Activated naive CD4-positive, alpha-beta T cell treated with anti-CD3 and anti-CD28 coated beads, Interleukin-2, amount 10 ng/mL, durations not matched to agents 7 days and 5 days (primary cell): ENCODE measurements at places on chromosomes 5 and 9.

DNA sequence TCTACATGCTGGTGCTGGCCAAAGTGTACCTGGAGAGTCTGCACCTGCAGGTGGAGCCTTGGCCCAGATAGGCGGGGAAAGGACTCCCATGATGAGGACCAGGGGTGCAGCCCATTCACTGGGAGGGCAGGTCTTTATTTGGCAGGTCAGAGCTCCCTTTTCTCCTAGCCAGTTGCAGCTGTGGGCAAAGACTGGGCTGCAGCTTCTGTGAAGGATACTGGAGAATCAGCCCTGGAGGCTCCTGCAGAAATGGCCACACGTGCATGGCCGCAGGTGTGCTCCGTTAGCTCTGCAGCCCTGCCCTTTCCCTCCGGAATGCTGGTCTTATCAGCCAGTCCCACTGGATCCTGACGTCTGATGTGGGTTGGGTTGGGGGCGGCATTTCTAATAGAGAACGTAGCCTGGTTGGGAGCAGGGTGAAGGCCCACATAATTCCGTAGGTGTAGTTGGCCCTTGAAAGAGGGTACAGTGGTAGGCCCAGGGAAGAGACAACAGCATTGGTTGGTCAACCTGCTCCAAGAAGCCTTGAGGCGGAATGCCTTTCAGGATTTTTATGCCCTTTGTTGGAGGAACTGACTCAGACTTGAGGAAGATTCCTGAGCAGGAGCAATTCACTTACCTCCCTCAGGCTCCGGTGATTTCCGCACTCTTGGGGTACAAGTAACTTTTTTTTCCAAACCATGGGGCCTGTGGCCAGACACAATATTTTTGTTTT, 22.0 kb upstream of the TIFAB start:
- peak; percentile 4 for DNase-seq

DNA sequence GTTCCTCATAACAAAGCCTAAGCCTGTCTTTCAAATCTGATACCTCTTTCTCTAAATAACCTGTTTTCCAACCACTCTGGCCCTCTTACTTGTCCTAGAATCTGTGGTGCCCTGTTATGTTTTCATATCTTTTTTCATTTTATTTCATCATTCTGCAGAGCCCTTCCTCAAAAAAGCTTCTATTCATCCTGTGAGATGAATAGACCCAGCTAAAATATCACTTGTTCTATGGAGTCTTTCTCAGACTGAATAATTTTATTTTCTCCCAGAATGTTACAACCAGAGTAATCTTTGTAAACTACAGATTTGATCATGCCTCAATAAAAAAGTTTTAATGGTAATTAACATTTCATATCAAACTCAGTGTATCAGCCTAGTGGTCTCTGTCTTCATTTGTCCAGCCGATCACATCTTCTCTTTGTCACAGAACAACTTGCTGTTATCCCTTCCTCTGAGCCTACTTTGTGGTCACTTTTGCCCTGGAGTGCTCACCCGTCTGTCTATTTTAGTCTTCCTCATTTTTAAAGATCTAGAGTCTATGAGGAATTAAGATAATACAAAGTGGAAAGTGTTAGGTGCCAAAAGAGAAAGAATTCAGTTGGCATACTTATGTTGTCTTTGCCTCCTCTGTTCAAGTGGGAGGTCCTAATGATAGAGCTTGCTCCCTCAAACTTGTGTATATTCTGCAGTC, 77.8 kb downstream of the ZCCHC7 start:
- no peak for DNase-seq

DNA sequence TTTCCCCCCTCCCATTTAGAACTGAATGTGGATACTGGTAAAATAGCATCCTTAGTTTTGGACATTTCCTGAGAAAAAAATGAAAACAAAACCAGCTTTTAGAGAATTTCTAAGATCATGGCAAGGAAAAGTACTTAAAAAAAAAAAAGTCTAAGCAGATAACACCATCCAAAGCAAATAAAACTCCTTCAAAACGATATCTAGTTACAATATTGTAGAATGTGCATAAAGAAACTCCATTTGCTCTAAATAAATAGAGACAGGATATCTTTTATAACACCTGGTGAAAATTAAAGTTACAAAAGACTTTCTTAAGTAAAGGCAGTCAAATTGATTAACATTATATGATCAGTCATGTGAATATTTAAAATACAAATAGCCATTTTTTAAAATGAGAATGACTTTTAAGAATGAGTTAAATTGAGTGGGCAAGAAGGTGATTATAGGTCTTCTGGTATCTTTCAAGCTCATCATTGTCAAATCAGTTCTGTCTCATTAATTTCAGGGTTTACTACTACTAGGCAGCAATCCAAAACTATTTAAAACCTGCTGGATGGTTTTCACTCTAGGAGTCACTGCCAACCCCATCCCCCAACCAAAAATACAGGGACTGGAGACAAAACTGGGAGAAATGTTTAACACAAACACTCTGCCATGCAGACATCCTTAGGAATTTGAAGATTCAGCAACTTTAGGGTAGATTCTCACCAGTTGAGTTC, 382.6 kb downstream of the ADGRV1 start:
- DNase-seq: no peak

GRCh38 chr5:169980418-169981053, at the start of gene INSYN2B:
TSS of gene INSYN2B (minus strand) at chr5:169980495. CDS start at chr5:169883898, 96,597 bp downstream.
- peak; percentile 26 for DNase-seq

GRCh38 chr9:7622481-7622880, 177.1 kb downstream of the DMAC1 start:
- DNase-seq: no peak

GRCh38 chr5:35313291-35313690, 83.0 kb upstream of the PRLR start:
- no peak for DNase-seq

- DNase-seq: peak; percentile 30
These were observed 93.3 kb downstream of the KIAA0825 start for GRCh38 chr5:94524841-94525697.

DNA sequence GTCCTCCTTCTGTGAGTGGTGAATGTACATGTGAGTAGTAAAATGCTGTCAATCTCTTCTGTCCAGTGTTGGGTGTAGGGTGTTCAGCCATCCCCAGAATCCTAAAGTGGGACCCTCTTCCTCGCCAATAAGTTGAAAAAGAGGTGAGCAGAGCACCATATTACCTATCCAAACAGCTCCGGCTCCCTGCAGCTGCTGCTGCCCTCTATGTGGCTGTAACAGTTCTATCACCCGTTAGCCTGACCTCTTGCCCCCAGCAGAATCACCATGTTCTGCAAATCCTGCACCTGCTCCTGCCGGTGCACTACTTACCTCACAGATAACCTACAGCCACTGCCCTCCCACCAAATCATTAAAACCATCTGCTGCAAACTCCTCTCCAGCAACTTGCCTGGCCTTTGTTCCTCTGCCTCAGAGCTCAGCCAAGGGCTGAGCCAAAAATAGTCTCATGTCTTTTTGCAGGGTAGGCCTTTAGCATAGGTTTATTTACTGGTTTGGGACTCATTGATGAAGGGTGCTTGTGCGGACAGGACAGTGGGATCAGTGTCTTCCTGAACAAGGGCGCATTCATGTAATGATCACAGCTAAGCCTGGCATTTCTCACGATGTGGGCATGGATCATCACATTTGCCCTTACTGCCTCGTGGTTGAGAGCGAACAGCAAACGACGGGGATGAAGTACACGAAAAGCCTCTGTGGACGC, 49.6 kb upstream of the CCL21 start:
- no peak for DNase-seq
